ENCODE measurements at places on chromosomes 11 and 22.

GRCh38 chr11:27717377-27717776 is 17.1 kb upstream of the BDNF start:
- DNase-seq = no peak

DNA sequence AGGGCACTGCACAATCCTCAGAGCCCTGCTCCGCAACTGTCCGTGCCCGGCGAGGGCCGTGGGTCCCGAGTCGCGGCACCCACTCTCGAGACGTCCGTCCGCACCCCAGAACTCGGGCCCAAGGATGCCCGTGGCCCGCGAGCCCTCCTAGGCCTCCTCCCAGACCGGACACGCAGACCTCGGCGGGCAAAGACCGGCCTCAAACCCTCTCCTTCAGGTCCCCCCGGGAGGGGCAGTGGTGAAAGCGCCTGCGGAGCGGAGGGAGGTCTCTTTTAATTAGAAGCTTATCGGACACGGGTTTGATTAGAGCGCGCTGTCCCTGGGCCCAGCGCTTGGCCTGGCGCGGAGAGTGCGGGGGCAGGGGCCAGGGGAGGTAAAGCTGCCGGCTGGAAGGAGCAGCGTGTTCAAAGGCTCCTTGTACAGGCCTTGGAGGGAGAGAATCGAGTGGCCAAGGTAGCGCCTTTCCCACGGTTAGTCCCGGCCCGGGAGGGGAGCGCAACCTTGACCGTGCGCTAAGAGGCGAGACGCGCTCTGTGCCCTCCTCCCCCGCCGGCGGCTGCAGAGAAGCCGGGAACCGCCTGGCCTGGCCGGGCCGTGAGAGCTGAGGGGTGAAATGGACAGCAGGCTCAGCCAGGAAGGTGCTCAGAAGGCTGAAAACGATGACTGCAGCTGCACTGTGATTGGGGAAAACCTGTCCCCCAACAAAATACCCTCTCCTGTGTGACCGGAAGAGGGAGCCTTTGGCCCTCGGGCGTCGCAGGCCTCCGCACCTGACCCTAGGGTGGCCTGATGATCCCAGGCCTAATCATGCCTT is 4.6 kb downstream of the WT1 start:
- no peak for DNase-seq

- DNase-seq = no peak
Observed at GRCh38 chr11:34324466-34324865, 33.3 kb downstream of the ABTB2 start.

GRCh38 chr11:102457865-102458264 is 5.3 kb upstream of the TMEM123 start:
- no peak for DNase-seq

- DNase-seq = no peak
Observed at GRCh38 chr11:8910649-8911026, 351 bp upstream of the AKIP1 start.

DNA sequence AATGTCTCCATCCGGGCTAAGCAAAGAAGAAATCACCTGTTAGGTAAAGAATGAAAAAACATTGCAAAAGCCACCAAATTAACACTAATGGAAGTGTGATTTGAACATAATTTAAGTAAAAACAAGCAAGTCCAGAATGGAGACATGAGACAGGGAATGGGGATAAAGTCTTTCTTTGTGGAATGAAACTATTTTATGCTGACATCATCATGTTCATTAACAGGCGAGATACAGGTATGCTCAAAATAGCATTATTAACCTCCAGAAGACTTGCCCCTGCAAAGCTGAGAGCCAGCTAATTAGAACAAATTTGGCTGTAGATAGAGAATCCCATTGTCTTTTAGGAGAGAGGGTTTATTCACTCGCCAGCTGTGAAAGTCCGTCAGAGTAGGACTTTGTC is 4.9 kb upstream of the LARGE1 start:
- DNase-seq = no peak

DNA sequence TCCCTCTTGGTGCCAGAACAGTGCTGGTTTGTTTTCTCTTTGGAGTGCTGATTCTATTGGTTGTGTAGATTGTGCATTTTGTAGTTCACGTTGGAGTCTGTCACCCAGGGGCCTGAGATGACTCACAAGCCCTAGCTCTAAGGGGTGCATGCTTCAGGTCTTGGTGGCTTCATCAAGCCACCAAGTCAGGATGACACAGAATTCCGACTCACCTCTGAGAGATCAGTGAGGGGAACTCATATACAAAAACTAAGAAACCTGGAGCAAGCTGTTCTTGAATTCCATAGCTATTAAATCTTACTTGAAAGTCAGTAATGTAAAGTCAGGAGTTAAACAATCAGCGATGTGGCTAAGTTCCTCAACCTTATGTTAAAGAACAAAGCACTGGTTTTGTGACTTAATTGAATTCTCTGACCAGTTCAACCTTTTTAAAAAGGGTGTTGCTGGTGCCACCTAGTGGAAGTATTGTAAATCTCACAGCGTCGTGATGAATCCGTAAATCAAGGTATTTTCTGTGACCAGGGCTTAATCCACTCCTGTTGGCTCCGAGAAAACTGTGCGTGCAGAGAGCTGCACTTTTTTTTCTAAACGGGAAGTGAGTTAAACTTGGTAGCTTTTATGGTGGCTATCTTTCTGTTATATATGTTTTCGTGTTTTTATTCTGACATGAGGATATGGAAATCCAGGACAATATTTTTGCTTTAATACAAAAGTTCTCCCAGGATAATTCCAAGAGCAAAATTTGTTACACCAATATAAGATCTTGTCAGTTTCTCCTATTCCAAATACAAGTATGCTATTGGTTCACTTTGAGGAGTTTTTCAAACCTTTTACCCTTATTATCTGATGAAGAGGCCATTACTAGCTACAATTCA is 14.6 kb downstream of the MMP13 start:
- DNase-seq = no peak

GRCh38 chr22:37222440-37222971 is 10.2 kb upstream of the SSTR3 start:
- no peak for DNase-seq

GRCh38 chr11:13966486-13966885 is 4.0 kb downstream of the SPON1 start:
- no peak for DNase-seq

DNA sequence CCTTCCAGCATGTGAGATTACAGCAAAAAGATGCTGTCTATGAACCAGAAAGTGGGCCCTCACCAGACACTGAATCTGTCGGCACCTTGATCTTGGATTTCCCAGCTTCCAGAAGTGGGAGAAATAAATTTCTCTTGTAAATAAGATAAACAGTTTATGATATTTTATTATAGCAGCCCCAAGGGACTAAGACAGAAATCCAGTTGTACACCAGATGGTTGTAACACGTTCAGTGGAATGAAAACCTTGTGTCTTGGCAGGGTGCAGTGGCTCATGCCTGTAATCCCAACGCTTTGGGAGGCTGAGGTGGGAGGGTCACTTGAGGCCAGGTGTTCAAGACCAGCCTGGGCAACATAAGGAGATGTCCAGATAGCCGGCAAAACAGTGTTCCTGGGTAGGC is 61.8 kb downstream of the MCHR1 start:
- DNase-seq = no peak

DNA sequence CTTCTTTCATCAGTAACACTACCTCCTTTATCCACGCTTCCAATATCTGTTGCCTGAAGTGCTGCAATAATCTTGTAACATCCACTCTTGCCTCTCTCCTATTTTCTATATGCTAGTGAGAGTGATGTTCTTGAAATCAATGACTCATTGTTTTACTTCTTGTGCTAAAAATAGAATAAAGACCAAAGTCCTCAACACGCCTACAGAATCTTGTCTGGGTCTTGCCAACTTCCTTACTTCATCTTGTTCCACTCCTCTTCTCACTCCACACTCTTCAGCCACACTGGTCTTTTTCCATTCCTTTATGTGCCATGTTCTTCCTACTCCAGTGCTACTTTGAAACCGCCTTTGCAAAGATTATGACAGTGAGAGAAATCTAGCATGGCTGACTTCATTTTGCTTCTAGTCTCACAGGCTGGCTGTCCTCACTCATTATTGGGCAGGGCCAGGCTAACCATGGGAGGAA is 136.4 kb downstream of the CCDC81 start:
- DNase-seq = no peak

DNA sequence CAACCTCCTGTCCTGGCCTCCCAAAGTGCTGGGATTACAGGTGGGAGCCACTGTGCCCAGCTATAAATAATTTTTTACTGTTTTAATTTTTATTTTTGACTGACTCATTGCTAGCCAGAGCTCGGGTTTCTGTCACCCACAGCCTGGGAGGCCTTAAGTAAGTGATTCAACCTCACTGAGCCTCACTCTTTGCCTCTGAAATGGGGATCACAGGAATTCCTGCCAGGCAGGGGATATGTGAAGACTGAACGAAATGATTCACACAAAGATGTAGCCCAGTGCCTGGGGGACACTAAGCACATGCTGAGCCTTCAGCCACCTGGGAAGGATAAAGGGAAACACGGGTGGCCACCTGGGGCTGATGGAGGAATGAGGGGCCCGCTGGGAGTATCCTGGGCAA is 3.8 kb upstream of the LRRC74B start:
- no peak for DNase-seq

GRCh38 chr11:70061734-70062133 is 16.4 kb upstream of the ANO1 start:
- no peak for DNase-seq

- DNase-seq = no peak
Observed at GRCh38 chr22:44183287-44183588, 2.5 kb downstream of the PARVG start.

DNA sequence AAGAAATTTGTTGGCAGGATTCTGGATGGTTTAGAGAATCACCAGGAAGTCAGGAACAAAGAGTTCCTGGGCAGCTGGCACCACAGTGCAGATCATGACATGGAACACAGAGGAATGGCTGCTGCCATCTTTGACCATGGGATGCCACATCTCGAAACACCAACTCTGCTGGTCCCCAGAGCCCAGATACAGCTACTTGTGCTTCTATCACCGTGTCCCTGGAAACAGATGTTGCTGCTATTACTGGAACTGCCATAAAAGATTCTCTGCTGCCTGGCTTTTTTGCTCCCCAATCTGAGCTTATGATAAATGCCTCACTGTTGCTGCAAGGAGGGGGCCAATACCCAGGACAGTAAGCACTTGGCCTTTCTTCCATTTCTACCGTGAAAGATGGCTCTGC is 185.2 kb downstream of the CSNK2A3 start:
- no peak for DNase-seq

- DNase-seq = no peak
Observed at GRCh38 chr11:133064152-133064877, 468.0 kb downstream of the OPCML start.

GRCh38 chr22:39432361-39432811 is 24.4 kb upstream of the MGAT3 start:
- no peak for DNase-seq

- no peak for DNase-seq
Observed at GRCh38 chr11:103652013-103652412, 384.4 kb upstream of the DDI1 start.

DNA sequence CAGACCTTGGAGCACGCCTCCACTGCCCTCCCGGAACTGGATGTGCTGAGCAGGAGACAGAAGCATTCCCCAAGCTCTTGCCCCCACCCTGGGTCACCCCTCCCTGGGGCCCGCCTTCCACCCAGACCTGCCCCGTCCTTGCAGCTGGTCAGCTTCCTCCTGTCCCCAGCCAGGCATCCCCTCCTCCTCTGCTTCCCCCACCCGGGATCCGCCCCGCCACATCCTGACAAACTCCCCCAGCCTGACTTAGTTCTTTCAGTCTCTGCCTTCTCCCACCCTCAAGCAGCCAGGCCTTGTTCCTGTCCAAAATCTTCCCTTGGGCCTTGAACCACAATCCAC is 1.1 kb upstream of the PLXNB2 start:
- DNase-seq = no peak

DNA sequence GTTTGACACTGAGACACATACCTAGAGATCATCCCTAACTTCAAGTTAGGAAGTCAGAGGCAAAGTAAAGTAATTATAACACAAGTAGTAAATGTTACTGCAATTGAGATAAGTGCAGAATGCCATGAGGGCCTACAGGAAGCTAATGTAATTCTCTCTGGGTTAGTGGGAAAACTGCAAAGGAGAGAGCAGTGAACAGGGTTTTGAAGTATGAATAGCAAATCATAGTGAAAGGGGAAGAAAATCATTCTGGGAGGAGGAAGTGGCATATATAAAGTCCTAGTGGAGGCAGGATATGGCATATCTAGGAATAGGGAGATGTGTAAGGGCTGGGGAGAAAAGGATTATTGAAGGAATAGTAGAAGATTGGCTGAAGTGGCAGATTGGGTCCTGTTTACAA is 27.9 kb downstream of the RNF169 start:
- no peak for DNase-seq

- no peak for DNase-seq
Observed at GRCh38 chr11:19689281-19690000, 23.2 kb upstream of the NAV2 start.

DNA sequence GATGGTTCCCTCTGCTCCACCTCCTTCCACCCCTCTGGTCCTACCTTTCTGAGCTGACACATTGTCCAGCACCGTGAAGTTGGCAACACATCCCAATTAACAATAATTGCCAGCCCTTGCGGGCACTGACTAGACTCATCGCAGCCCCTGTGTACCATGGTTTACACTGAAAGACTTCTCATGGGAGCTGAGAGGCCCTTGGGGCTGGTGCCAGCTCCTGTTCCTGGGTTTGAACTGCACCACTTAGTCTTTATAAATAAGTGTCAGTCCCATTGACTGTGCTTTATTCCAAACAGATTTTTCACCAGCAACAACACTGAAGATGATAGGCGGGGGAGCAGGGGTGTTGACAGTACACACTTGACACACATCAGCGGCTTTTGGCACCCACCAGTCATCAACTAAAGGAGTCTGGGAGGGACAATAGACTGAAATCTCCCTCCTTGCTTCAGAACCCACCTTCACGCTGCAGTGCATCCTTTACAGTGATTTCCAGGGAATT is 447.3 kb downstream of the NTM start:
- no peak for DNase-seq

DNA sequence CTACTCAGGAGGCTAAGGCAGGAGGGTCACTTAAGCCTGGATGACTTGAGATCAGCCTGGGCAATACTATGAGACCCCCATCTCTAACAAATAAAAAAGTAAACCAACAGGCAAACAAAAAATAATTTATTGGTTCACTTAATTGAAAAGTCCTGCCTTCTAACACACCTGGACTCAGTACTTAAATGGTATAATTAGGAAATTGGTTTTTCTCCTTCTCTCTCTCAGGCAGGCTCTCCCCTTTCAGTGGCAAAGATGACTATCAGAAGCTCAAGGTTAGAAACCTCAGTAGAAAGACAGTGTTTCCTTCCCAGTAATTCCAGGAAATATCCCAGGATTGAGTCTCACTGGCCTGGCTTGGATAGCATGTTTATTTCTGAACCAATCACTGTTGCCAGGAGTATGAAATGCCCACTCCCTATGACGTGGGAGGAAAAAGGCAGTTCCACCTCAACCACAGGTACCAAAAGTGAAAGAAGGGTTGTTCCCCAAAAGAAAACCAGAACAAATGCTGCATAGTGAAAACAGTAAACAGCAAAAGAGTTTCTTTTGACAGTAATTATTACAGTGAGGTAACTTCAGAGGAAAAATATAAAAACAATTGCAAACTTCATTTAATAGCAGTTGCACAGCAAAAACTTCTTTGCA is 56.3 kb upstream of the SOX6 start:
- no peak for DNase-seq

- no peak for DNase-seq
Observed at GRCh38 chr11:18063862-18064434, 17.9 kb upstream of the TPH1 start.
